ENCODE measurements at places on chromosomes 2 and 18. TPM values are rescaled to one million over a fixed set of nuclear protein-coding genes. Genes with fewer than 3 reads are reported as not detected.

DNA sequence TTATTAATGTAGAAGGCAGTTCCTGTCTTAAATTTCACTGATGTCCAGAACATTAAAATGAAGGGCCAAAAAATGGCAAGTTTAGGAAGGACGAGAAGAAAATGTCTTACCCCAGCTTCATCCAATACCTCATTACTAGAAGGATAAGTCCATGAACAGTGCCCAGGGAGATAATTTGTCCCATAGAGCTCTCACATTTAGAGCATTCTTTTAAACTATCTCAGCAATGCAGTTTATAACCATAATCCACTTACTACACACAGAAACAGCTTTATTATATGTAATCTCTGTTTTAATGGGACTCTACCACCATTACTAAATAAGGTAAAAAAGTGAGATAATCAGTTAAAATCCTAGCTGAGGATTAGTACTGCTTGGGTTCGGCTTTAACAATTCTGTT, 142.5 kb downstream of the PARD3B start:
- no peak for DNase-seq

- DNase-seq, result no peak
Observed at GRCh38 chr2:106356291-106356690, 111.9 kb downstream of the RGPD3 start.

GRCh38 chr2:228474466-228474865, 293.0 kb upstream of the SPHKAP start:
- DNase-seq, result no peak

- no peak for DNase-seq
Observed at GRCh38 chr18:62072370-62072769, 114.5 kb downstream of the PIGN start.

DNA sequence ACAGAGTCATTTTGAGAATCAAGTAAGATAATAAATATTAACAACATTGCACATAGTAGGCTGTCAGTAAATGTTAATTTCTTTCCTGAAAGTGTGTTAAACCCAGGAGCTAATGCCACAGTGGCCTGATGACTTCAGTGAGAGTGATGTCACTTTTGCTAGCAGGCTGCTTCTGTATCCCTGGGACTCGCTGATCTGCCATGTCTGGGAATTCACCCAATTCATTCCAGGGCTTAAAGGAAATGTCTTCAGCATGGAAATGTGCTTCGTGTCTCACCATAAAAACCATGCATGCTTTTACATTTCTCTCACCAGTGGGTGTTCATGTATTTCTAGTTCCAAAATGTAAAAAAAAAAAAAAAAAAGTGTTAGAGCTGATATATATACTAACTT, 56.8 kb upstream of the MAPRE3 start:
- no peak for DNase-seq

DNA sequence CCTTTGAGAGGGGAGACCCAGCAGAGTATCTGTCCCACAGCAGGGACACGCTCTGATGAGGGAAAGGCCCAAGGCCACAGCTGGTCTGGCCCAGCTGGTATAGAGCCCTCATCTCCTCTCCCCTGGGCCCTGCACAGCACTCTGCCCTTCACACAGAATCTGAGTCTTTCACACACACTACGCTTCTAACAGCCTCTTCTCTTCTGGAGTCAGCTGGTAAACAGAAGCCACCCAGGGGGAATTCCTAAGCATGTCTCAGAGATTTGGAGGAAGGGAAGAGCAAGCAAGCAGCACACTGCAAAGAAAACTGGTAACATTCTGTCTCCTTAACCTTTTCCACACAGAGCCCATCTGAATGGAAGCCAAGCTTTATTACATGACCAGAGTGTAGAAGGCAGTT, 121.1 kb upstream of the ACAA2 start:
- DNase-seq, result no peak

GRCh38 chr2:11698009-11698922, 28.3 kb upstream of the NTSR2 start:
- peak; percentile 97 for DNase-seq

DNA sequence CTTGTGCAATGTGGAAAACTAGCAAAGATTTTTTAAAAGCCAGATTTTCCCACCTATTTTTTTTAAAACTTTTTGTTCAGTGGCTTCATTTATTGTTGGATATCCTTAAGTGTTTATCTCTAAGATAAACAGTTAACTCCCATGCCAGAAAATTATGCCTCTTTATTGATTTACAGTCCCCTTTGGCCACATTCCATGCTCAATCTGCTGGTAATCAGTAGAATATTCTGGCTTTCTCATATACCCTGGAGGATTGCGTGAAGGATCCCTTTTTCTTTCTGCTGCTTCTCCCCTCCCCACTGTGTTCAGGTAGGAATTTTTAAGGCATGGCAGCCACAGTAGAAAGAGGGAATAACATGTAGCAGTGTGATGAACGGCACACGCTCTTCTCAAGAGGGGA, 2.6 kb downstream of the GRHL1 start:
- DNase-seq, result no peak

- DNase-seq, result peak; percentile 95
Observed at GRCh38 chr2:66888791-66889631, 454.1 kb downstream of the MEIS1 start.

- DNase-seq, result no peak
Observed at GRCh38 chr18:23194155-23194996, 59.1 kb downstream of the CABLES1 start.

DNA sequence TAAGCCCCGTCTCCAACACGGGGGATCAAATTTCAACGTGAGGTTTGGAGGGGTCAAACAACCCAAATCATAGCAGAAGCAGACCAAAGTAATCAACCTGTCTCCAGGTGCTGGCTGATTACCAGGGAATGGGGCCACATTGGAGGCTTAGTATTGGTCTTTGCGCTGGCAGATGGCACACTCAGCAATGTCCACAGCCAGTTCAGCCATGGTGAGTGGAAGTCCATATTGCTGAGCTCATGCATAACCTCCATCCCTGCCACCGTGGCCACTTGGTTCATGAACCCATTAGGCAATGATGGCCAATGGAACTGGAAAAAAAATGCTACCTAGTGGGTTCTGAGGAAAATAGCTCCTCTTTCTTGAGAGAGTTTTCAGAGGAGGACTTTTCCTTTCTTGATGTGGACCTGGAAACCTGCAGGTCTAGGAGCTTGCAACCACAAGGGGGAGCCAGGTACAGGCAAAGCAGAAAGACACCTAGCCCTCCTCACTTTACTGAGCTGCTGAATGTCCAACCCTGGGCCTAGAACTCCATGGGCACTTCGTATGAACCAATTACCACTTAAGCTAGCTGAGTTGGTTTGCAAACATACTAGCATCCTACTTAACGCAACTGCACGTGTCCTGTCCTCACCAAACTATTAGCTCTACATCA, 128.0 kb upstream of the GYPC start:
- DNase-seq, result peak; percentile 74

- DNase-seq, result no peak
Observed at GRCh38 chr2:1590596-1591460, 153.5 kb downstream of the PXDN start.

DNA sequence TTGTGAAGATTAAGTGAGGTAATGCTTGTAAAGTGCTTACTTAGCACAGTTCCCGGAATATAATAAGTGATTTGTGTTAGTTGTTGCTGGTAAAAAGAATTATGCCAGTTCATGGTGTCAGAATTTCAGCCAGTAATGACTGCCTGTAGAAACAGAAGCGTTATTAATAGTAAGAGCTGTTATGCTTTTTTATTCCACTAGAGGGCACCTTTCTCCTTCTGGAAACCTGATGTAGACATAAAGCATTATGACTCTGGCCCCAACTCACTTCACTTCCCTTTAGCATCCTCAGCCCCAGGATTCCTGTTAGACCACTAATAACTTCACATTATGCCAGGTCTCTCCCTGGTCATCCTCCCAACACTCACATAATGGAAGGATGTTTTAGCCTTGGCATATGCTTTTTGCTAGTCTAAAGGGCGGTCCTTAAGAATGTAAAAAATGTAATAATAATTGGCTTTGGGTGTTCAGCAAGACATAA, 34.9 kb downstream of the C18orf54 start:
- DNase-seq, result no peak

DNA sequence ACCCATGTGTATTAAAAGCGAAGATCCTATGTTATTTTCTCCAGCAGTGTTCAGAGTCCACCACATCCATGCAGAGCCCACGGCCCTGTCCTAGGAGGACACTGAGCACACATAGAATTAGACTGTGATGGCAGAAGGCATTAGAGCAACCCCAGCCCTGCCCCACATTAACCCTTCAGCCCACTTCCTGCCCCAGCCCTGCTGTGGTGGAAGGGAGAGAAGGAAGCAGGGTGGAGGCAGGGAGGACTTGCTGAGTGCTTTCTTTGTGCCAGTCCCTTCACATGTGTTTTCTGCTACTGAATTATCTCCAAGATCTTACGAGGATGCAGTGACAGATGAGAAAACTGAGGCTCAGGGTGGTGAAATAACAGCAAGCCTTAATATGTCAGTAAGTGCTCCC, 339.0 kb downstream of the SMAD2 start:
- no peak for DNase-seq

DNA sequence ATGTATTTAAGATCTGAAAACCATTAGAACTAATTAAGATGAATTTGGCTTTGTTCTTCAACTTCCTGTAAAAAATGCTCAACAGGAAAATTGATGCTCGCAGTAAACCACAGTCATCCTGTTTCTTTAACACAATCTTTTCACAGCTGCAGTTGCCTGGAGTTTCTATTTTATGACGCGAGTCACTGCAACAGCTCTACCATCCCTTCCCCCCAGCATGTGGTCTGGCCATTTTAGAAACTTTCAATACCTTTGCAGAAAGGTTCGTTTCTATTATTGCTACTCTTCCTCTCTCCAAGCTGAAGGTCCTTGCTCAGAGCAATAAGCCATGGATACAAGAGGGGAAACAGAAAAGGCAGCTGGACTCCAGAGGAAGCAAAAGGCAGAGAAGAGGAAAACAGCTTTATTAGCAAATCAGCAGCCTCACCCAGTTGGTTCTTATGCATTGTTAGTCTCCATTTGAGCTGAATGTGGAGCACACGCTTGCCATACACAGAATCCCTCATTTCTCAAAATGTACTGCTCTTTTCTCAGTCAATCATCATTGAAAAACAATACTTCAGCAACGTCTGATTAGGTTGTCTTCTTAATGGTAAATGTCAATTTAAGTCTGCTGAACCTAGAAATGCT, 3.9 kb downstream of the WIPF1 start:
- no peak for DNase-seq

GRCh38 chr2:41869542-41870264, 178.1 kb upstream of the PKDCC start:
- DNase-seq, result peak; percentile 85

DNA sequence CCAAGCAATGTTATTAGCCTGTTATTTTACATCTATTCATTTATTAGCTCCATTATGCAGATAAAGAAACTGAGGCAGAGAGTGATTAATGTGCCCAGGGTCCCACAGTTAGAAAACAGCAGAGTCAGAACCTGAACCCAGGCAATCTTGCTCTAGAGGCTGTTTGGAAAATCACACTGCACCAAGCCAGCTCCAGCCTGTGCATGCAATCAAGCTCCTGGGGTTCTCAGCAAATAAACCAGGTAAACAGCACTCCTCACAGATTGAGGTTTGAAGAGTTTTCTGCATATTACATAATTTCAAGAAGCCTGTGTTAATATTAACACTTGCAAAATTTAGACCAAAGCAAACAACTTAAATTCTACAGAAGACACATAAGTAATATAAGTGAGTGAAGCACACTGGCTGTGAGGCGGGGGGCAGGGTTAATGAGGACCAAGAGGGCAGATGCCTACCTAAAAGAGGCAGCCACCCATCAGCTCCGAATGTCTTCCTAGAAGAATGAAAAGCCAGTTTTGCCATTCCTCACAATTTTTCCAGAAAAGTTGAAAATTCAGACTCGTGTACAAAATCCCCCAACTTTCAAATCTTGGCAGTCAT, 35.4 kb downstream of the CACNB4 start:
- no peak for DNase-seq

GRCh38 chr18:5667356-5667755, 123.6 kb upstream of the EPB41L3 start:
- no peak for DNase-seq

- DNase-seq, result no peak
Observed at GRCh38 chr2:224427471-224427870, 25.6 kb upstream of the FAM124B start.

- DNase-seq, result no peak
Observed at GRCh38 chr18:42281124-42281523, 326.1 kb downstream of the PIK3C3 start.

DNA sequence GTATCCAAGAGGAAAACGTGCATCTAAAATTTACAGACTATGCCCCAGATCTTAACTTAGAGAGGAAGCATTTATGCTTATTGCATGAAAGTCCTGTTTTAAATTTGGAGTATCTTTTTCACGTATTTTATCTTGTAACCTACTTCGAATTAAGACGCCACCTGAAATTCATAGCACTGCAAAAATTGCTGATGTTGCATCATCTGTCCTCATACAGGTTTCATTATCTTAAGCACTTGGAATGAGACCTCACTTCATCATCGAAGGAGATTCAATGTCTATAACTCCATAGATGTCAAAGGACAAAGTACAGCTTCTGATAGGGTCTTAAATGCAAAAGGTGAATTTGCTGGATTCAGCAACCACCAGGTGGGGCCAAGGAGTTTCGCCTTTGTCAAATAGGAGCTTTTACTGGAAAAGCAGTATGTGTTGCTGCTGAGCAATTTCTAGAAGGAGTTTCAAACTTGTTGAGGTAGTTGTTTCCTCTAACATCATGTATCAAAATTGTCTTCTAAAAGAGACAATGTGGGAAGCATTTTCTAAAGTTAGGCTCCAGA, 106.4 kb upstream of the CCDC85A start:
- DNase-seq, result no peak

- DNase-seq, result no peak
Observed at GRCh38 chr2:23335550-23335949, 49.4 kb upstream of the KLHL29 start.

DNA sequence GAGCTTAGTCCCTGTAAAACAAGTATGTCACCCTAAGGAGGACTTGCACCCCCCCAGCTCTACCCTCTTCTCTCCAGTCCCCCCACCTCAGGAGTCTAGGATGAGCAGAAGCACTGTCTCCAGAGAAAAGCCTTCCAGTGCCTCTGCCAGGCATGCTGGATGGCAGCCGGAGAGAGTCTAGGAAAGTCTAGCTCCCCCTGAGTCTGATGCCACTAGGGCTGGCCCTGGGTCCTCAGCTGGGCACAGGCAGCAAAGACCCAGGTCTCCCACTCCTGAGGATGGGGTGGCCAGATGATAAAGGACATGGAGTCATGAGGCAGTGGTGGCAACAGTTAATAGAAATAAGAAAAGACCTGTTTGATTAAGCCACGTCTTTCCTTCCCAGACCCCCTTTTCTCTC, 225.6 kb downstream of the CYP26B1 start:
- DNase-seq, result no peak

Gene GAREM2
- total RNA-seq, result 2.5 TPM

Gene NYAP2
- total RNA-seq, result not detected

Gene MLPH
- total RNA-seq, result 21.9 TPM

Gene ZC3H15
- total RNA-seq, result 61.2 TPM

Gene GYPC
- 123 TPM for total RNA-seq

Gene IL1R1
- 49.3 TPM for total RNA-seq

Gene PIAS2
- 30.0 TPM for total RNA-seq

Gene NOL4
- 0.16 TPM for total RNA-seq

Measured in sigmoid colon (tissue), 7 donors.